Germinal center (tissue), 1 donor: ENCODE measurements at places on chromosomes 4 and X.
A peak's percentile ranks its signal among the peaks of the same experiment; 100 is the strongest.

- DNase-seq: no peak
Measured at GRCh38 chr4:183832776-183833450, 72.2 kb upstream of the STOX2 start.

DNA sequence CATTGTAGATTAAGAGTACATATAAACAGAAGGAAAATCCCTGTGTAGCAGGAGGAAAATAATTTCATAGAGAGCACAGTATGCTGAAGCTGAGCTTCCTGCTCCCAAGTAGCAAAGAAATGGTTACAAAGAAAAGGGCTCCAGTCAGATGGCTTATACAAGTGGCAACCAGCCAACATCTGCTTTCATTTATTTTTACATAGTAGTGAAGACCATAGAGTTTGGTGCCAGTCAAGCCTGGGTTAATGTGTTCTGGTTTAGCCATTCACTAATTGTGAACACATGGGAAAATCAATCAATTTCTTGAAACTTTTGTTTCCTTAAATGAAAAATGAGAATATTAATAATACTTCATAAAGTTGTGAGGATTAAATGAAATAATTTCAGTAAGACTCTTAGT lies 111.3 kb upstream of the ELOVL6 start:
- DNase-seq: no peak

GRCh38 chr4:4733663-4734062 lies 125.8 kb upstream of the MSX1 start:
- DNase-seq: no peak

DNA sequence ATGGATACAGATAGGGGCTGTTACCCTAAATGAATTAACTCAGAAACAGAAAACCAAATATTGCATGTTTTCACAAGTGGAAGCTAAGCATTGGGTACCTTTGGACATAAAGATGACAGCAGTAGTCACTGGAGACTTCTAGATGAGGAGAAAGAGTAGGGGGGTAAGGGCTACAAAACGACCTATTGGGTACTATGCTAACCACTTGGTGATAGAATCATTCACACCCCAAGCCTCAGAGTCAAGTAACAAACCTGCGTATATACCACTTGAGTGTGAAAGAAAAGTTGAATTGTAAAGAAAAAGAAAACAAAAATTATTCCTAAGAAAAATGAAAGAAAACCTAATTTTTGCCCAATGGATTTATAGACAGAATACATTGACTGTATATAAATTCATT lies 7.7 kb upstream of the ARAP2 start:
- DNase-seq: no peak

DNA sequence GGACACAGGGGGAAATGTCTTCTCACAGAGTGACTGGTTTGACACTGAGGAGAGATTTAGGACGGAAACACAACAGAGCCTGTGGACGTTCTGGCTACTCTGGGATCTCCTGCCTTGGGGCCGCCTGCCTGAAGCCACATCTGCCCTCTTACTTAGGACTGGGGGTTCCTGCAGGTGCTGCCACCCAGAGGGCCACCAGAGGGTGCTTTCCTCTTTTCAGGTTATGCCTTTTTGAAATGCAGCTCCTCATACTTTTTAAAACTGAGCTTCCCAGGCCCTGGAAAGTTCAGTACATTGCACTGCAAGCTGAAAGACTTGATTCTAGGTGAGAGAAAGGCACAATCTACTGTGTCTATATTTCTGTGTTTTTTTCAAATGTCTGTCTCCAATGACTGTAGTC lies 92.2 kb upstream of the PGRMC2 start:
- DNase-seq: peak; percentile 16

- DNase-seq: no peak
Measured at GRCh38 chr4:94668724-94669123, 89.0 kb upstream of the BMPR1B start.

DNA sequence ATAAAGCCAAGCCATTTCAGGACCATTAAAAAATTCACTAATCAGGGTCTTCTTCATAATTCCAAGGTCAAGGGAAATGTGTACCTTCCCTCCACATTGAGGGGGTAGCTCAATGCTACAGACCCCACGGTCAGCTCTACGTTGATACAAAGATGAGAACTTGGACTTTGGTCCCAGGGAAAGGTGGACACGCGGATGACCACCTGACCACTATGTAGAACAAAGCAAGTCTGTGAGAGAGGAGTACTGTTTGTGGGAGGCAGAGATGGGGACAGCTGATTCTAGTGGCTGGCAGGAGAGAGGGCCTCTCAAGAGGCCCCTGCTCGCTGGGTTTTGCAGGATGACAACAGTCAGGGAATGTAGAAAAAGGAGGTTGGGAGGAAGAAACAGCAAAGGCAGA lies 58.0 kb downstream of the SLC2A9 start:
- DNase-seq: no peak

- no peak for DNase-seq
Measured at GRCh38 chr4:72857787-72858186, 211.7 kb downstream of the COX18 start.

- no peak for DNase-seq
Measured at GRCh38 chr4:174314770-174315169, 31.1 kb downstream of the CEP44 start.

DNA sequence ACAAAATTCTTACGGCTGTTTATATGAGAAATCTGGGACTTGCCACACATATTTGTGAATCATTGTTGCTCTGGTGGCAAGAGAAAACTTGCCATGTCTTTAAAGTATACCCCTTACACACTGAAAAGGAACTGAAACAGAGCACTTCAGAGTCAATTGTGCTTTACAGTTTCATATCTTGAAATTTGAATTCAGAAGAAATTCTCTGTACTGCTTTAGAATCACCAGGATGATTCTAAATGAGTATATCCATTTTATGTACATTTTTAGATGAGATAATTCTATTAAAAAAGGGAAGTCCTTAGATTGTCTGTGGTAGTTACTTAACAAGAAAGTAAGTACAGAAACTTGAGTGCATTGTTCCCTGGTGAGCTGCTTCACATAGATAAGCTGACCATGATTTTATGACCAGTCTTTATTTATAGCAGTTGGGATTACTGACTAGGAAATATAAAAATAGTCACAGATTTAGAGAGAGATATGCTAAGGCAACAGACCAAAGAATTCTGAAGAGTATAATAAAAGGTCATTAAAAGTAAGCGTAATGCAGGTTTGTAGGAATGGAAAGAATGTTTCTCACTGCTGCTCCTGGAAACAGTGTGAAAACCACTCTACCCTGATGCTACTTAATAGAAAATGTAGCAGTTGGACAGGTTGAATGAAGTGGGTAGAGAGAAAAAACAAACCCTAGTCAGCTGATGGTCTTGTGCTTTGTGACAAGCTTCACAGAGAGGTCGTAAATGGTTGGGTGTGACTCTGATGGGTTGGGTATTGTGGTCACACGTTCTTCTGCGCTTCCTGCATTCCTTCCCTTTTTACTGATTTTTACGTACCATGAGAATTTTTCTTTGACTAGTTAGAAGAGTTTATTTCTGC lies 41.0 kb downstream of the FNIP2 start:
- DNase-seq: peak; percentile 24

DNA sequence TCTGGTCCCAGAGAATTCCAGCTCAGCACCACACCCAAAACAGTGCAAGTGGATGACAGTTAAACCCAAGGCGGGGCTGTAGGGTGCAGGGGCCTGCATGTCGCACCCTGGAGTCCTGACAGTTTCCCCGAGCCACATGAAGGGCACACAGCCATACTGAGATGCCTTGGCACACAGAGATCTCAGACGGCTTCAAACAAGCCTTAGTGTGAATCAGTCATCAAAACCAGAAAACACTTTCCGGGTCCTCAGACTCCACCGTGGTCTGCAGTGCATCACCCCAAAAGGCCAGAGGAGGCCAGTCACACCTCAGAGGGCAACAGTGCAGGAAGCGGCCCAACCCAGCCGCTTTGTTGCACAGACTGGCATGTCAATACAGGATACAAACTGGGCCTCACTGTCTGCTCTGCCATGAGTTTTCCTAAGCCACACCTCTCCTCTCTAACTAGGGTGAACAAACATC lies 64.6 kb upstream of the ENPP6 start:
- DNase-seq: no peak

GRCh38 chrX:152817078-152817764 lies 13.3 kb downstream of the CETN2 start:
- DNase-seq: peak; percentile 6

- no peak for DNase-seq
Measured at GRCh38 chr4:3644849-3645627, 112.8 kb upstream of the LRPAP1 start.

DNA sequence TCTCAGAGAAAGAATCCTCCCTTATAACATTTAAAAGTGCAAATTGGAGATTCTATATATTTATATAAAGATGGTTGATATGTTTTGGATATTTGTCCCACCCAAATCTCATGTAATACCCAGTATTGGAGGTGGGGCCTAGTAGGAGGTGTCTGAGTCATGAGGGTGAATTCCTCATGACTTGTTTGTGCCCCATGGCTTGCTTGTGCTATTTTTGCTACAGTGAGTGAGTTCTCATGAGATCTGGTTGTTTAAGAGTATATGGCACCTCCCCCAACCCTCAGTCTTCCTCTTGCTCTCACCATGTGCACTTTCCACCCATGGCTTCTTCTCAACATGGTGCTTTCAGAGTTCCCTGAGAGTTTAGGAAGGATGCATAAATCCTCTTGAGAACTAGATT lies 9.5 kb upstream of the ANKRD50 start:
- no peak for DNase-seq
